ENCODE measurements at places on chromosomes 2 and 18.
A peak's percentile ranks its signal among the peaks of the same experiment; 100 is the strongest.

GRCh38 chr2:40485318-40485717 lies 33.4 kb upstream of the SLC8A1 start:
- peak; percentile 43 for DNase-seq

DNA sequence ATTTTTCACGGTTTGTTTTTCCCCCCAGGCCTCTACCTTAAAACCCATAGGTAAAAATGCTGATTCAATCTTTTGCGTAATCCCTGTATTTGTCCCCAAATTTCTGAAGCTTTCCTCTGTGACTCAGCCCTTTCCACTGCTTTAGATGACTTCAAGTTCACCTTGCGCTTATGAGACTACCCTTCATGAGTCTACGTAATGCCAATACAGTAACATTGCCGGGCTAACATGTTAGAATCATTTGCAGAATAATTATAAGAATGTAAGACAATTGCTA lies 283.0 kb downstream of the TMX3 start:
- DNase-seq, result no peak

DNA sequence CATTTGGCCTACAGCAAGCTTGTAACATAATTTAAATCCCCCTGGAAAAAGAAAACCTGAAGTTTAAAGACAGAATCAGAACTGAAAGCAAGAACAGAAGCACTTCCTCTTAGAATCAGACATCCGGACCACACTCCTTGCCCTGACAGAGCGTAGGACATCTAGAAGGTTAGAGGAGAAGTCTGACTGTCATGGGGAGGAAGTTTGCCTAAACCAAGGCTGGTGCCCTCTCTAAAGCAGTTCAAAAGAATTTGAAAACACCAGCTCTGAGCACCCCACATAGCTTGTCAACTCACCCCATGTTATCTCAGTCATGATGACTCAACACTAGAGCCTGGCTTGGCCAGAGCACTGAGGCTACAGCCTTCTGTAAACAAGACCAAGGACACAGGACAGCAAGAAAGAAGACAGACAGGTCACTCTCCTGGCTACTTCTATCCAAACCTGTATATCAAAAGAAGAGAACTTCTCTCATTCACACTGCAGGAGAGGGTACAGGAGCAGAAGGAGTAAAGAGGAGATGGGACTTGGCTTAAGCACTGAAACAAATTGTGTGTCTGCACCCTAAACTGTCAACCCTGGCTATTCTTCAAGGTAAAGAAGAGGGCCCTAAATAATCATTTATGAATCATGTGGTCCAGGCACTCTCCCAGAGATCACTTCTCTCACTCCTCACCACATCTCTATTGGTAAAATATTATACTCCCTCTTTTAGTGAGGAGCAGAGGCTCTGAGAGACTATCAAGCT lies 198.6 kb downstream of the MEMO1 start:
- DNase-seq, result peak; percentile 92

DNA sequence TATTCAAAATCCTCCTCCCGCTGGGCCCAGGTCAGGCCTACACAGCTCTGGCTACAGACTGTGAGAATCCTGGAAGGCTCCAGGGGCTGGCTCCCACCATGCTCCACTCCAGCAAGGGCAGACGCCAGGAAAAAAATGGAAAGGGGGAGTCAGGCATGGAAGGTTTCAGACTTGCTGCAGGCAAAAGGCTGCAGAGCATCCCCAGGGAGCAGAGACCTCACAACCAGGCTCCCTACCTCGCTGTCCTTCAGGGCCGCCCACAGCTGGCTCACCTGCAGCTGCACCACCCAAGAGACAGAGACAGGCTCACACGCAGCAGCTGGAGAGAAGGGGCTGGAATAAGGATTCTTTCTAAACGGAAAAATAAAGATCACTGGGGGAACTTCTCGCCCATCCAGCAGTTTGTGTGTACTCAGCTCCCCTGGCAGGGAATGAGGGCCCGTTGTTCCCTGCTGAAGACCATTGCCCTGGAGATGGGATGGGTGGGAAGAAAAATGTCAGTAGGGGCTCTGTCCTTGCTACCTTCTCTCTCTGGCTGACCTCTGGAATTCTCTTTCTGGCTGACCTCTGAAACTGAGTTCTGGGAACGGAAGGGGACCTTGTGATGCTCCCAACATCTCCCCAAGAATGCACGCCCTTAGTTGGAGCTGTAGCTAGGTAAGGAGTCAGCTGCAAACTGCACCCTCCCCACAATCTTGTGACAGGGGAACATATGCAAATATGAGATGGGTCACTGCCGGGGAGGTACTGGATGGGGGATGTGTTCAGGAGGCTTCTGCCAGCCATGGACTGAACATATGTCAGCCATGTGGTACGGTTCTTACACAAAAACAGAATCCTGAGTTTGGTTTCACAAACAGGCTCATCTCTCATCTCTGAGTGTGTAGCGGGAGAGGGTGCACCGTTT lies 34.5 kb downstream of the BCL2 start:
- no peak for DNase-seq

- DNase-seq, result no peak
Measured at GRCh38 chr2:235958221-235958930, 209.8 kb downstream of the GBX2 start.

DNA sequence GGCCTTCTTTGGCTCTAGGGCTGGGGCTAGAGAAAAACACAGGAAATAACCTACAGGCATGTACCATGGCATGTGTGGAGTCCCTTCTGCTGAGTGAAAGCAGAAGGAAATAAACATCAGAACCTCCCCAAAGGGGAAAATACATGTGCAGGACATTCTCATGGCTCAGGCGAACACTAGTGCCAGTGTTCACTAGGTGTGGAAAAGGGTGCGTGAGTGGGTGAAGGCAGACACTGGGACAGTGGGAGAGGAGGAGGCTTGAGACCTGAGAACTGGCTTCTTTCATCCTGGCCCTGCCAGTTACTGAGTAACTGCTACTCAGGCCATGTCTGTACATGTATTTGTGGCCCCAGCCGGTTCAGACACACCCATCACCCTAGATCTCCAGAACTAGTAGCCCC lies 268.2 kb downstream of the PRKCE start:
- DNase-seq, result peak; percentile 45

- DNase-seq, result no peak
Measured at GRCh38 chr2:202530038-202530437, 104.7 kb upstream of the FAM117B start.

GRCh38 chr2:223976635-223977226 lies 19.5 kb downstream of the MRPL44 start:
- DNase-seq, result no peak

DNA sequence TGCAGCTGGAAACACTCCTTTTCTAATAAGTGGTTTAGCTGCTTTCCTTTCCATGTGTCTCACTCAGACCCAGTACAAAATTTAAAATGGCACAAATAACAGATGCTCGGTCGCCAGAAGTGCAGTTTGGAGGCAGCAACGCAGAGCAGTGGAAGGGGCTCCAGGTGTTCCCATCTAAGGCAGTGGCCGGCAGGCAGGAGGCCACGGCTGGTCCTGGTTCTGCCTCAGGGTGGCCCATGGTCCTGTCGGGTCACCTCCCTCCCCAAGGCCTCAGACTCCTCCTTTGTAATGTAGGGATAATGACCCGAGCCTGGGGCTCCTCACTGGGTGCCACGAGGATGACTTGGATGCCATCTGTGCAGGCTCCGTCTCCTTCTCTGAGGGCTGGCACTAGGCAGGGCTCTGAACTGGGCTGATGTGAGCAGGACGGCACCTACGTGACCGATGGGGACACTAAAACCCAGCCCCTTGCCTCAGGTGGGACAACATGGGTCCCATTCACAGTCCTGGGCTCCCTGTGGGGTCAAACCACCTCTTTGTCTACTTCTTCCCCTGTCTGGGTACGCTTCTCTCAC lies 80.9 kb upstream of the SLC66A3 start:
- DNase-seq, result no peak

- peak; percentile 85 for DNase-seq
Measured at GRCh38 chr2:60104514-60105505, 448.6 kb downstream of the BCL11A start.

- no peak for DNase-seq
Measured at GRCh38 chr18:64710105-64710861, 561.4 kb upstream of the LINC00305 start.

DNA sequence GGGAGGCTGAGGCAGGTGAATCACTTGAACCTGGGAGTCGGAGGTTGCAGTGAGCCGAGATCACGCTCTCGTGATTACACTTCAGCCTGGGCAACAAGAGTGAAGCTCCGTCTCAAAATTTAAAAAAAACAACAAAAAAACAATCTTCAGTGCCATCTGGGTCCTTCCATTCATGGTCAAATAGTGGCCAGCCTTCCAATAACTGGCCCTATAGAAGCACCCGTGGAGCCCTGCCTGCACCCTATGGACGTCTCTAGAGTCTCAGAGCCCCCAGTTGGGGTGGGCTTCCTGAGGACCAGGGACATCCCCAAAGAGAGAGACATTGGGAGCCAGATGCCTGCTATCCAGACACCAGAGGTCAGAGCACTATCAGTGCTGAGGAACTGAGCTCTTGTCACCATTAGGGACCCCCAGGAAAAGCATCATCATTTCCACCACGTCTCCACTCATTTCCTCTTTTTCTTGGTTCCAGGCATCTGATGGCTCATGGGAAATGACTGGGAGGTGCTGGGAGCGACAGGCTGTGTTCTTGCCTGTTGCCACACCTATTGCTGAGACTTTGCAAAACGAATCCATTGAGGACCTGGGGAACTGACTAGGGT lies 9.4 kb downstream of the NEU2 start:
- DNase-seq, result peak; percentile 52

- DNase-seq, result peak; percentile 33
Measured at GRCh38 chr2:219104107-219105035, 43.6 kb upstream of the IHH start.

DNA sequence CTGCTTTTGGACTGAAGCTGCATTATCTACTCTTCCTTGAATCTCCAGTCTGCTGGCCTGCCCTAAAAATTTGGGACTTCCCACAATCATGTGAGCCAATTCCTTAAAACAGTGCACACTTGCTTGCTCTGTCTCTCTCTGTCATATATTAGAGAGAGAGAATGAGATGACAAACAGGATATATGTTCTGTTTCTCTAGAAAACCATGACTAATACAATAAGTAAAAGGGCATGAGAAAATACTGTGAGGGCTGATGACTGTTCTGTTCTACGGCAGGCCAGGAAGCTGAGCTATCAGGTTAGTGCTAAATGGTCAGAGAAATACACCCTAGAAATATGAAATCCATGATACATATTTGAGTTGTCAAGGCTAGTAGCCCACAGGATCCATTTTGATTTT lies 1896.8 kb upstream of the CELF4 start:
- no peak for DNase-seq

- peak; percentile 37 for DNase-seq
Measured at GRCh38 chr2:113175042-113175628, 1.4 kb downstream of the PSD4 start.

- no peak for DNase-seq
Measured at GRCh38 chr2:151943461-151943860, 115.2 kb upstream of the ARL5A start.

GRCh38 chr18:13216092-13216582 lies 2.4 kb upstream of the LDLRAD4 start:
- DNase-seq, result peak; percentile 99

DNA sequence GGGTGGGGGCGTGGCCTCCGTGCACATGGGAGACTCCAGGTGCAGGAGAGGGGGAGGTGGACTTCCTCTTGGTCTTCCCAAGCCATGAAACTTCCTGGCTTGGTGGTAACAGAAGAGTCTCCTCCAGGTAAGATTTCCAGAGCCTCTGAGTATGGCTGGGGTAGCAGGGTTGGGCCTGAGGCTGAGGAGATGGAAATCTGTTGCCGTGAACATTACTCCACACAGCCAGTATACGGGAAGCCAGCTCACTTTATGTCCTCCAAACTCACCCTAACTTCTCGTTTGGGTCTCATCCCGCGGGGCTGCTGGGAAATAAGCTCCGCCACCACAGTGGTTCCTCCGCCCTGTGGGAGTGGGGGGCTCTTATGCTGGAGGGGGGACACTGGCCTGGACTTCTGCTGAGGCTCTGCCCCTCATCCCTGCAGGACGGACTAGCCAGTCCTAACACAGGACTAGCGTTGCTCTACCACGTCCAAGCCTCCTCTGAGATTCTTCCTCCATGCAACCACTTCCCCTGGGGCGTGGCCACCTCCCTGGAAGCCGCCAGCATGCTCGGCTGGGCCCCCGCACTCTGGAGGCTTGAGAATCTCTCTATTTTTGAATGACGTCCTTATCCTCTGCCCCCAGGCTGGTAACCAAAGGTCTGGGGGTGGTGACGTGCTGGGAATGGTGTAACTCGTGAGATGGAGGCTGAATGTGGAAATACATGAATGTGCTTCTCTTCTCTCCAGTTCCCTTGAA lies 777 bp upstream of the RAB17 start:
- peak; percentile 53 for DNase-seq

GRCh38 chr2:2575870-2576386 lies 244.9 kb upstream of the MYT1L start:
- no peak for DNase-seq

DNA sequence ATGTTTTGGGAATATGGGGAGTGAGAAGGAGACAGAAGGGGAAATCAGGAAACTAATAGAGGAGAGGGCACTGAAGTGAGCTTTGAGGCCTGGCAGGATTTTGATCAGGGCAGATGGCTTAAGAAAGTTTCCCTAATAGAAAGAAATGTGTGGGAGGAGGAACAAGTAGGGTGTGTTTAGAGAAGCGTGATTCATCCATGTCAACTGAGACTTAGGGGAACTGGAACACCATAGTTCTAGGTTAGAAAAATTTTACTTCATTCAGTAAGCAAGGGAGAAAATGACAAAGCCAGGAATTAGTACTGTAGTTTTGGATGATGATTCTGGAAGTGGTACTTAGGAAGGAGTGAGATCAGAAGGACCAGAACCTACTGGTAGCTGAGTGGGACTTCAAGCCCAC lies 296.0 kb downstream of the PLCL1 start:
- DNase-seq, result no peak

- no peak for DNase-seq
Measured at GRCh38 chr2:143255899-143256298, 126.7 kb downstream of the ARHGAP15 start.

GRCh38 chr18:74463254-74463653 lies 6.1 kb upstream of the DIPK1C start:
- no peak for DNase-seq

- DNase-seq, result no peak
Measured at GRCh38 chr18:39951142-39951720, 2003.8 kb upstream of the PIK3C3 start.

DNA sequence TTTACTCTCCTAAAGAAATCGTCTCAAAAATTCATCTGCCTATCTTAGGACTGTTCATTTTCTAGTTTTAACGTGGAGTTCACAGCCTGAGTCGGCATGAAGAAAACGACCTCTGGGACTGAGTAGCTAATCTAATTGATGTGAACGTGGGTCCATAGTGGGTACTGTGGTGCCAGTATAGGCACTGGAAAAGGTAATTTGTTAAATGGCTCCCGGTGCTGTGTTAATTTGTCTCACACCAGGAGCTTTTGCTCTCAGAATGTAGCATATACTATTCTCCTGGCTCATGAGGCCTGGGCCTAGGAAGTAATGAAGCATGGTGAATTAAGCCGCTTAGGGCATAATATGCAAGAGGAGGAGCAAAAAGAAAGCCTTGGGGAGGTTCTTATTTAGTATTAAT lies 414.4 kb upstream of the NXPH2 start:
- no peak for DNase-seq
